ENCODE measurements at places on chromosomes 2 and 18.

DNA sequence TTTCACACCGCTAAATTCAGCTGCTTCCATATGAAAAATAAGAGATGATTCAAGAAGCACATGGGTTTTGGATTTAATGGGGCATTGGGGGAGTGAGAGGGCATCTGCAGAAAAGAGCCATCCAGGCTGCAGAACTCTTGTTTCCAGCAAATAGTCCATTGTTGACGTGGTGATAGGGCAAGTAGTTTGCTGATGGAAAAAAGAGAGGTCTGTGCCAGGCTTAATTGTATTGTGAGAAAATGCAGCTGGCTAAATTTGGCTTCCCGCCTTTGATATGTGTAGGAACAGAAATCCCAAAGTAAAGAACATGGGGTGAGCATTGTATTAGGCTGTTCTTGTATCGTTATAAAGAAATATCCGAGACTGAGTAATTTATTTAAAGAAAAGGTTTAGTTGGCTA, 199.5 kb downstream of the SETBP1 start:
- no peak for DNase-seq

DNA sequence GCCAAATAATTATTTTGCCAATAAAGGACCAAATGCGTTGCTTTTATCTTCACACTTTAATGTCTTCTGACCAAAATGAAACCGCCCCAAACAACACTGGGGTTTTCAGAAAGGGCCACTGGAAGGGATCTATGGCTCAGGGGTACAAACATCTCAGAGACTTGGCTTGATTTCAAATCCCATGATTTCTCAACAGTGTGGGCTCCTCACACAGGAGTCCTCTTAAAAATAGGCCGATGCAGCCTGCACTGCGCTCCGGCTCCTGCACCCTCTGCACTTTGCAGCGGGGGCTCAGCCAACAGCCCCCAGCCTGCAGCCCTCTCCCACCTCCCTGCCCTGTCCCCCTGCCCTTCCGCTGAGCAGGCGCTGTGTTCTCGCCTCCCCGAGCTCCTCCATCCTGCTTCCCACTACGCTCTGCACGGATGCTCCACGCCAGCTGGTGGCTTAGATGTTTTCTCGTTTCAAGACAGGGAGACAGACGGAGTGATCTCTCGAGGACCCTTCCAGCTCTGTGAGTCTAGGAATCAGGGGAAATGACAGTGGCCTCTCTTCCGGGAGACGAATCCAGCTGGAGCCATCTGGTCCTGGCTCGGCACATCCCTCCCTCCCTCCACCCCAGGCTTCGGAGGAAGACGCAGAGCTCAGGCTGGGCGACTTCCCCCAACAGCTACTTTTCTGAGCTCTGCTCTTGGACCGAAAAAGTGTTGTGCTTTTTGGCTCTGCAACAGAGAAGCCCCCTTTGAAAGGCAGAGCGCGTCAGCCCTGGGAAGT, 71.4 kb downstream of the KCNF1 start:
- no peak for DNase-seq

DNA sequence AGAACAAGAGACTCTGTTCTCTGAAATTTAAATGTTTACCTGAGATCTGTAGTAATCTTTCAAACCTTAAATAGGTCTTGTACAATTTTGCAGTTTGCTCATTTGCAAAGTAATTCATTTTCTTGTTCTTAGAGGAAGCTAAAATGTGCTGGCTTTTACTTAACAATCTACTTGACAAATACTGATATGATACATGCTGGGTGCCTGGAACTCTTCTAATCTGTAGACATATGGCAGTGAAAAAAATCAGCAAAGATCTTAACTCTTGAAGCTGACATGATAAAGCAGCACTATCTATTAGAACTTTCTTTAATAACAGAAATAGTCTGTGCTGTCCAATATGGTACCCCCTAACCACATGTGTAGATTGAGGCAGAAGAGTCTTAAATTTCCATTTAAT, 1352.8 kb upstream of the SLC39A10 start:
- no peak for DNase-seq

- DNase-seq = no peak
Observed at GRCh38 chr2:68789603-68790002, 55.0 kb downstream of the ARHGAP25 start.

- DNase-seq = no peak
Observed at GRCh38 chr18:78647018-78647417, 332.6 kb upstream of the SALL3 start.

DNA sequence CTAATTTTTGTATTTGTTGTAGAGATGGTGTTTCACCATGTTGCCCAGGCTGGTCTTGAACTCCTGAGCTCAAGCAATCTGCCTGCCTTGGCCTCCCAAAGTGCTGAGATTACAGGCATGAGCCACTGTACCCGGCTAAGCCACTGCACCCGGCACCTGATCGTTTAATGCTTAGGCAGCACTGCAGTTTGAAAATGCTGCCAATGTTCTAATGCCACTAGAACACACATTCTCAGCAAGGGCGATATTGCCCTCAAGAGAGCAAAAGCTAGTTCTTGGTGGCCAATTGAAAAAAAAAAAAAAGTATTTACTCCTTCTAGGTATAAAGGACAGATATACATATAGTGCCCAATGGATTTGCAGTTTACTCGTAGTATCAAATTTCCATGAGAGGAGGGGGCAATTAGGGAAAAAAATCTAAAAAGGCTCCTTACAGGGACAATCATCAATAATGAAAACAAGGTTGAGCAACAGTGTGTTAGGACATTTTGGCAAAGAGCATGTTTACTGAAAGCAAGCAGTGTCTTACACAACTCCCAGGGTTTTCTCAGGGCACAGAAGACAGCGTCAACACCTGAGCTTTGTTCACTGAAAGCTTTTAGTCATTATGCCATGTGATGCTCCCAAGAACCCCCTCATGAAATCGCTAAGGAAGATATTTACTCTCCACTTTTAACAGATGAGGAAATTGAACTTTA, 199.9 kb upstream of the PKDCC start:
- DNase-seq = no peak

- no peak for DNase-seq
Observed at GRCh38 chr2:58289029-58289428, 47.9 kb upstream of the FANCL start.

DNA sequence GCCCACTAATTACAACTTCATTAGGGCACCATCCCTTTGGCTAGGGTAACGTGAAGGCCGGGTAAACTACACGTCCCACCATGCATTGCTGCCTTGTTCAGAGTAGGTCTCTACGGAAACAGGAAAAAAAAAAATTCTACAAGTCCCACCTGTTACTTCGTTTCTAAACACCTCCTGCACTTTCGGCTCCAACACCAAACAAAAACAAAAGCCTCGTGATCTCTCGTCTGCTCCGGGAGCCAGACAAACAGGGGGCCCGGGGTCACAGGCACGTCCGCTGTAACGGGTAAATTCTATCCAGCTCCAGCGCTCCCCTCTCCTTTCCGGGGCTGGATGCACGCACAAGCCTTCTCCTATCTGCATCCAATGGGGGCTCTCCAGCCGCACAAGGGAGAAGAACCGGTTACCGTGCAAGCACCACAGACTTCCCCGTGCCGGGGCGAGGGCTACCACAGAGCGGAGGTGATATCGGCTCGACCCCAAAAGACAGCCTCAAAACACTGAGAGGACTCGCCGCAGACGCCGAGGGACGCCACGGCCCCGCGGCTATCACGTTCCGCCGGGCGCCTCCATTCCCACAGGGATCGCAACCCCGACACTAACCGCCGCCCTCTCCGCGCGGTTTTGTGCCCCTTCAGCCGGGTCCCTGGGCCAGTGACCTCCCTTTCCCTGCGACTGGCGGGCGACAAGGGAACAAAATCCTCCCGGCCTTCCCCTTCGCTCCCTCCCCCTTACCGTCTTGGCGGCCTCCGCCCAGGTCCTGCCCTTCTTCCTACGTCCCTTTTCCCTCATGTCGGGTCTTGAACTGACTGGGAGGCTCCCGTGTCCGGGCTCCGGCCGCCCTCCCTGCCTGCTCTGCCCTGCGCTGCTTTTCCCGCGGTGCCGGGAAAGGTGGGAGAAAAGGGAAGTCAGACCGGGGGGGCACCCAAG, 591 bp downstream of the ASXL2 start:
- peak; percentile 27 for DNase-seq

DNA sequence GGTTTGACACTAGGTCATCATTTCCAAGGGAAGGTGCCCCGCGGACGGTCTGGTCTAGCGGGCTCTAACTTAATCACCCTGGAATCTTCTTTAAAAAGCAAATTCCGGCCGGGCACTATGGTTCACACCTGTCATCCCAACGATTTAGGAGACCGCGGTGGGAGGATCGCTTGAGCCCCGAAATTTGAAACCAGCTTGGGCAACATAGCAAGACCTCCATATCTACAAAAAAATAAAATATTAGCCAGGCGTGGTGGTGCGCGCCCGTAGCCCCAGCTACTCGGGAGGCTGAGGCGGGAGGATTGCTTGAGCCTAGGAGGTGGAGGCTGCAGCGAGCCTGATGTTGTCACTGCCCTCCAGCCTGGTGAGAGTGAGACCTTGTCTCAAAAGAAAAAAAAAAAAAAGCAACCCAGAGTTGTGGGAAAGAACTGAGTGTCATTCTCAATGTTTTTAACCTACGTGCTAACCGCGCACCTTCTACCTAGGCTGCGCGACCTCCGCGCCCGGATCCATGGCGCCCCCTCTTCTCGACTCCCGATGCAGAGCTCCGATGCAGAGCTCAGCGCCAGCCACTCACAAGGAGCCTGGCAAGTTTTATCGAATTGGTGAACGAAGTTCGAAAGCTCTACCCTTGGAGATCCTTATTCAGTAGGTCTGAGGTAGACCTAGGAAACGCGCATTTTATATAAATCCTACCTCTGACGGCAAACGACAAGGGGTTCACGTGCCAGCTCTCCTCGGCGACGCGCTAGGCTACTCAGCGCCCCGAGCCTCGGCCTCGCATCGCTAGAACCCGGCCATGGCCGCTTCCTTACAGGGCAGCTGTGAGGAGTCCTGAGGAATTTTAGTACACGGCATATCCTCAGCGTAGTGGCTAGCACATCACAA, 888 bp upstream of the TWSG1 start:
- no peak for DNase-seq

All from retinal pigment epithelial cell (primary cell).